Inflammatory macrophage treated with lipopolysaccharide for 4 hours (primary cell): ENCODE measurements at places on chromosomes 4 and X.

- no peak for DNase-seq
These were observed 10.0 kb upstream of the PLK4 start for GRCh38 chr4:127870688-127871087.

DNA sequence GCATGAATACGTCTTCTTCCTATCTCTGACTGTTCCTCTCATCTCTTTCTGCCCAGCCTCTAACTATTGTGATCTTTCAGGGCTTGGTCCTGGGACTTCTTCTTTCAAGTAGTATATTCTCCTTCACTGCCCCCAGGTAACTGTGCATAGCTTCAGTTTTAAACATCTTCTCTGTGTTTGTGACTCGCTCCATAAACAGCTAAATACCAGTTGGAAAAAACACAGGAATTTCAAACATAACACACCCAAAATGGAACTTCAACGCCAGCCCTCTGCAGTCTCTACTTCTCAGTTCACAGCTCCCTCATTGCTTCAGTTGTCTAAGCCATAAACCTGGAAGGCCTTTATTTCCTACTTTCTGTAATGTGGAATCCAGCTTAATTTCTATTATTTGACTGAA is 16.6 kb downstream of the TRIML2 start:
- DNase-seq, result no peak

GRCh38 chr4:149799546-149799945 is 16.1 kb downstream of the IQCM start:
- DNase-seq, result no peak

DNA sequence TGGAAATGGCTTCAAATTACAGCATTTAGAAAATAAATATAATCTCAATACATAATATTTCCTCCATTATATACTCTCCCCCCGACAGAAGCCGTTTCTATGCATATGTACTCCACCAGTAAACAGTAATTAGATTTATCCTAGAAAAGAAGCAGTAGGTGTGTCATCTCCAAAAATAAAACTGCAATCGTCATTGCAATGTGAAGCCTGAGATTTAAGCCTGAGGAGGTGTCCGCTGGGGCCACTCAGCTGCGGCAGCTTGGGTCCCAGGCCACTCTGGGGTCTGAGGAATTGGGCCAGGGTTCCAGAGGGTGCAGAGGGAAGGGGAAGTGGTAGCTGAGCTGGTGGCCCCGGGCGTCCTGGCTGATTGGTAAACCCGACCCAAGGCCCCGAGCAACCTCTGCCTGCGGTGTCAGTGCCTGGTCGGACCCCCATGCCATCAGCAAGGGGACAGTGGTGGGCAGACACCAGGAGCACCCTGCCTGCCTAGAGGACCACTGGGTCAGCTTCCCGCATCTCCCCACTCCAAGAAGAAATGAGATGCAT is 7.8 kb upstream of the MXD4 start:
- DNase-seq, result no peak

GRCh38 chr4:86857341-86858052 is 8.3 kb upstream of the SLC10A6 start:
- no peak for DNase-seq

DNA sequence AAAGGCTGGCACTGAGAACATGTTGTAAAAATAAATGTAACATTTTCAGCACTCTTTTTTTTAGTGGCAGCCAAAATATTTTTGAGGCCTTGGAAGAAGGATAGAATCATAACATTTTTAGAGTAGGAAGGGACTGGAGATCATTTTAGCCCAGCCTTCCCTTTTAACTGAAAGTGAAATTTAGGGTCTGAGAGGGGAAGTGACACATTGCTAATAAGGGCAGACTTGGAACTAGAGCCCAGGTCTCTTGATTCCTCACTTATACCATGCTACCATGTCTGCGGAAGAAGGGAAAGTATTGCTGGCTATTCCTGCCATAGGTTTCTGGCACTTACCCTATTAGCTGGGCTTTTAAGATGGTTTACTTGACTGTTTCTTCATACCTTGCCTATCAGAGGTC is 4.8 kb downstream of the WDR44 start:
- peak; percentile 74 for DNase-seq

GRCh38 chr4:101865501-101866062 is 75.1 kb downstream of the BANK1 start:
- no peak for DNase-seq

GRCh38 chrX:5100004-5100403 is 1128.7 kb downstream of the NLGN4X start:
- DNase-seq, result no peak

- no peak for DNase-seq
These were observed 114.0 kb downstream of the ENPP6 start for GRCh38 chr4:184103527-184104264.

- no peak for DNase-seq
These were observed 175.8 kb downstream of the RCHY1 start for GRCh38 chr4:75338352-75338880.

DNA sequence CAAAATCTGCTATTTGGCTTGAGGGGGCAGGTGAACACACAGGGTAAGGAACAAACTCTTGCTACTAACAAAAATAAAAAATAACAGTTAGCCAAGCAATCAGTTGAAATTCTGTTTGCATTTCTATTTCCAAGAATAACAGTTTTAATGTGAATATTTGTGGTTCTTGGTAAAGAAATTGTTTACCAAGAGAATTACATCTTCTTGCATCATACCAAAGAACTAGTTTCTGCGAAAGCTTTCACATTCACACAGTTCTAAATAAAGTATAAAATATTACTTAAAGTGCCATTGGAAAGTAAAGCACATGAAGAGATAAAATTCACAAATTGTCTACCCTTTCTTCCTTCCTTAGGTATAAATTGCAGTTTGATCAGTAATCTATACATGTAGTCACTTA is 54.4 kb downstream of the KLHL4 start:
- no peak for DNase-seq

DNA sequence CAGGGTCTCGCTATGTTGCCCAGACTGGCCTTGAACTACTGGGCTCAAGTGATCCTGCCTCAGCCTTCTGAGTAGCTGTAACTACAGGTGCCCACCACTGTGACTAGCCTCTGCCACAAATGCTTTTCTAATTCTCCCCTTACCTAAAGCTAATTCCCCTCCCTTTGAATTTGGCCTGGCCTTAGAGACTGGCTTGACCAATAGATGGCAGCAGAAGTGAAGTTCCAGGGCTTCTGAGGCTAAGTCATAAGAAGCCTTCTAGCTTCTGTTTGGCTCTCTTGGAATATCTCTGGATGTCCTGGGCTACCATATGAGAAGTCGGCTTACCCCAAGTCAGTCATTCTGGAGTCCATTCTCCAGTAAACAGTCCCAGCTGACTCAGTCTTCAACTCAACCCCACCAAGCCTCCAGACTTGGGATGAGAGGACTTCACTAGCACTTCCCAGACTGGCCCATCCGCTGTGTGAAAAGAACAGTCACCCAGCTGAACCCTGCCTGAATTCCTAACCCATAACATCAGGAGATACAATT is 61.0 kb downstream of the HPRT1 start:
- peak; percentile 48 for DNase-seq

DNA sequence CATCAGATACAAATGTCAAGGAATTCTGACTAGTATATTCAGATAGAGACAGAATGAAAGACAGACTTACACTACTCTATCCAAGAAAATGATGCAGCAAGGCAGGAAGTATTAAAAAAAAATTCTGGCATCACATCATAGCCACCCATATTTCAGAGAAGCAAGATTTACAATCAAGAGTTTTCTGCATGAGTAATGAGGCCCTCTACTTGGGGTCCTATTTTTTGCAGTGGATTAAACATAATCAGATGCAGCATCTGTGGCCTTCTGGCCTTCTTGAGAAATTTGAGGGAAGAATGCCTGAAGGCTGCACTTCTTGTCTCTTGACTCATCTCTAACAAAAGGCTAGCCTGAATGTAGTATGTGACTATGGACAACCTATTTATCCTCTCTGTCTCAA is 48.2 kb upstream of the SLIT2 start:
- DNase-seq, result no peak

GRCh38 chr4:93532234-93532633 is 296.3 kb upstream of the ATOH1 start:
- DNase-seq, result no peak

GRCh38 chrX:15430584-15430983 is 46.4 kb upstream of the VEGFD start:
- DNase-seq, result no peak

GRCh38 chr4:119039779-119040178 is 95.9 kb upstream of the MYOZ2 start:
- no peak for DNase-seq

GRCh38 chr4:122715221-122715620 is 17.3 kb upstream of the BBS12 start:
- DNase-seq, result no peak

- no peak for DNase-seq
These were observed 11.0 kb downstream of the SRD5A3 start for GRCh38 chr4:55356991-55357461.

- DNase-seq, result no peak
These were observed 378.5 kb downstream of the FAT4 start for GRCh38 chr4:125693228-125693627.

DNA sequence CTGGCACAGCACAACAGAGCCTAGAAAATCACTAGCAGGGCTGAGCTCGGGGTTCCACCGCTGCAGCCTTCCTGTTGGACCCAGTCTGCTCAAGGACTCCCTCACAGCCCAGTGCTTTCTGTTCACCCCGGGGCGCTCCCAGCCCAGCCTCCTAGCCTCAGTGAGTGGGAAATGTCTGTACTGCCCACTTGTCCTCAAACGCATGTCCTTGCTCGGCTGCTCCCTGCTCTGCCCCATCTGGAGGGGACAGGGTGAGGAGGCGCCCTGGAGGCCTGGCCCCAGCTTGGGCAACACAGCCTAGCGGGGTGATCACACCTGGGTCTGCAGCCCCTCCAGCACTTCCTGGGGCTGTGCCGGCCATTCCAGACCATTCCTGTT is 11.9 kb upstream of the CCNQ start:
- DNase-seq, result no peak

DNA sequence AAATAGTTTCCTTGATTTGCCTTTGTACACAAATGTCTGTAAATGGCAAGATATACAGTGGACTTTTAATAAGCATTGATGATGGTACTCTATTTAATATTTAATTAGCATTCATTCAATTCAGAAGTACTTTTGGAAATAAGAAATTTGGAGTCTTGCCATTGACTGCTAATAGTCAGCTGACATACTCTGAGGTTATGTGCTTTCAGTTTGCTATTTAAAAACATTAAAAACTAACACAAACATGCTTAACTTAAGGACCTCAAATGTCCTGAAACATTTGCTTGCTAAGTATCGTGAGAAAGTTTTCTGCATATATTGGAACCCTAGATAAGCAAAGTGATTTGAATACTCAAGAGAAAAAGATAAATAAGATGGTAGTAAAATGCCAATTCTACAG is 64.6 kb downstream of the REELD1 start:
- no peak for DNase-seq

DNA sequence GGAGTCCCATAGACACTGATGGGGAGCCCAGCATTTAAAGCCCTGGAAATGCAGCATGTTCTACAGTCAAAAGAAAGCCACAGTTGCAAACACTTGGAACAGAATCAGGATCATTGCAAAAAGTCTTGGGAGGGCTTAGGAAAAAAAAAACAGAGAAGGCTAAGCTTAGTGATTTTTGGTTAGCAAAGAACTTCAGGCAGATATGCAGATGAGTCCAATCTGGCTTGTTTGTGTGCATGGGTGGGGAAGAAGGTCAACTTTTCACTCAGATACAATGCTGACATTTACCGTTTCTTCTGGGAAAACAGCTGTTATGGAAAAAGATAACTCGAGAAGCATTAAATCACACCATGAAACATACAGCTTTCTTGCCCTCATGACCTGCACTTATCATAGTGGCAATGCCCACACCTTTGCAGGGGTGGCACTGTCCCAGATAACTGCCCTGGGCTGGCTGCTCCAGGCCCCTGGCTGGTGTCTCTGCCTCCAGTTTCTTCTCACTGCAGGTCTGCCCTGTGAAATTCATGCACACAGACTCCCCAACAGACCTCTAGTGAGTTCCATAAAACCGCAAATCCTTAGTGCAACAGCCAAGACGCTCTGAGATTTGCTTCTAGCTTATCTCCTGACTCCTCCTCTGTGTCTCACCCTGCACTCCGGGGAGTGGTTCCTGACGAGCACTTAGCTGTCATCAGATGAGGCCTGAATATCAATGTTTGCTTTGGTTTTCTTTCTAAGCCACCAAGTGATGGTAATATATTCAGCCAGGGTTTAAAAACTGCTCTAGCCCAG is 99.2 kb downstream of the DRD5 start:
- DNase-seq, result no peak

DNA sequence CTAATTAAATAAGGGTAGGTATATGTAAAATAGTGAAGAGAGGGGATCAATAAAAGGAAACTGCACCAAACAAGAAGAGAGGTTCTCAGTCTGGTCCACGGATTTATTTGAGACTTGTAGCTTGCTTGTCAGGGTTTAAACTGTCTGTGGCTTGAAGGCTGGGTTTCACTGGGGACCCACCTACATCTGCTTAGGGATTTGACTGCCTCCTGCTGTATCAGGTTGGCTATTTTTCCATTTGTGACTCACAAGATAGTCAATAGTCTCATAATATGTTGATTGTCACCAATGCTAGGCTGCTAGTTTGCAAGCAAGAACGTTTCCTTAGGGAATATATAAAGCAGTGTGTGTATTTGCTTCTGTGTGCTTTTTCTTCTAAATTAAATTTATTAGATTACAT is 1950.7 kb upstream of the IGFBP7 start:
- no peak for DNase-seq

DNA sequence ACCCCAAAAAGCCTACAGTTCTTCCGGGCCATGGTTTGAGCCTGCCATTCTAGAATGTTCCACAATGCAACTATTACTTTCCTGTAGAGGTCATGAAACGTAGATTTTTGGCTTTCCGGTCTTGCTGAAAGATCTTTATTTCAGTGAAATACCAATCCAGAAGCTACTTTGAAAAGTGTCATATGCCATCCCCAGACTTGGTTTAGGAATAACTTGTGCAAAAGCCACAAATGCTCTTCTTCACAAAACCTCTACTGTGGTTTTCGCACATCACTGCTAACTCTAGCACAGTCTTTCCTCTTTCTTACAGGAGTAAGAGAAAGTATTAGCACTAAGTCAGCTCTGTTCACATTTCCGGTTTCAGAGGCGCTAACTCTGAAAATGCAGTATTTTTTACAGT is 12.7 kb upstream of the CD40LG start:
- DNase-seq, result no peak

GRCh38 chrX:17629519-17629918 is 107.8 kb upstream of the SCML1 start:
- DNase-seq, result no peak

- DNase-seq, result no peak
These were observed 881.0 kb downstream of the PCDH18 start for GRCh38 chr4:136651278-136651667.

- DNase-seq, result no peak
These were observed at the start of gene CSN2 for GRCh38 chr4:69965628-69966027. TSS of gene CSN2 (minus strand) at chr4:69965728. CDS start at chr4:69960995, 4,733 bp downstream.

- no peak for DNase-seq
These were observed 21.5 kb downstream of the XIAP start for GRCh38 chrX:123881330-123881729.

GRCh38 chr4:129578336-129578735 is 482.4 kb downstream of the C4orf33 start:
- no peak for DNase-seq
